Right cardiac atrium (tissue), 5 donors: ENCODE measurements at places on chromosomes 2 and 18. TPM values are rescaled to one million over a fixed set of nuclear protein-coding genes. Genes with fewer than 3 reads are reported as not detected.

DNA sequence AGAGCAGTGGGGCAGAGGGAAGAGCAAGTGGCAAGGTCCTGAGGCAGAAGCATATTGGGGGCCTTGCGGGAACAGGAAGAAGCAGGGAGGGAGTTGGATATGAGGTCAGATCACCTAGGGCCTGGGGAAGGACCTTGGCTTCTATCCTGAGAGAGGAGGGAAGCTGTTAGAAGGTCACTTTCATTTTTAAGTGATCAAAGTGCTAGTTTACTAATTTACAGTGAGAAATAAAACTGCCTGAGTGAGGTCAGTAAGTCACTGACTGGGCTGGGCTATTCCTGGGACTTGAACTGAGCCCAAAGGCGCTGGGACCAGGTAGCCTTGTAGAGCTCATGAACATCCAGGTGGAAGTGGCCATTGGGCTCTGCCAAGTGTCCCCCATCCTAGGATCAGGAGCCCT, 76.6 kb upstream of the B3GNT7 start:
- DNase-seq: no peak

DNA sequence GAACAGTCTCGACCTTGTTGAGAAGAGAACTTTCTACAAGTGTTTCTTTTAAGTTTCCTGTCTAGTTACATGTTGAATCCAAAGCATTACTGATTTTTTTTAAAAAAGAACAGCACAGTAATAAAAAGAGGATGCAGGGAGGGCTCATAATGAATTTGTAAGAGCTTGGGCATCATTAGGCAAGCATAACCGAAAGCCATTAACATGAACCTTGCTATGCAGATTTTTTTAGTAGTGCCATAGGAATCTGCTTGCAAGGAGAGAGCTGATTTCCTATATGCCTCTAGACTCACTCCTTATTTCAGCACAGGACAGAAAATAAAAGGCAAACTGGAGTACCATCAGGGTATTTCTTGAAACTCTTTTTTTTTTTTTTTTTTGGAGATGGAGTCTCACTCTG, 5.2 kb downstream of the LRRC30 start:
- no peak for DNase-seq

FLACC1 gene
- total RNA-seq: 6.6 TPM

- DNase-seq: no peak
These were observed 87.5 kb downstream of the POLR1A start for GRCh38 chr2:86017901-86018896.

DNA sequence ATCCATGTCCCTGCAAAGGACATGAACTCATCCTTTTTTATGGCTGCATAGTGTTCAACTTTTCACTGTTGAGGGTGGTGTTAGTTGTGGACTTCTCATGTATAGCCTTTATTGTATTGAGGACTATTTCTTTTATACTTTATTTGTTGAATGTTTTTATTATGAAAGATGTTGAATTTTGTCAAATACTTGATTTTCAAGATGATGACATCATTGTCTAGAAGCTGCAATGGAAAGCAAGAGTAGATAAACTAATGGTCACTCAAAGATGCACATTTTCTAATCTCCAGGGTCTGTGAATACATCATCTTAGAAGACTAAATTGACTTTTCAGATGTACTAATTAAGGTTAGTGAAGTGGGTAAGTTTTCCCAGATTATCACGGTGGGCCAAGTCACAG, 1117.0 kb downstream of the DSC3 start:
- no peak for DNase-seq

DNA sequence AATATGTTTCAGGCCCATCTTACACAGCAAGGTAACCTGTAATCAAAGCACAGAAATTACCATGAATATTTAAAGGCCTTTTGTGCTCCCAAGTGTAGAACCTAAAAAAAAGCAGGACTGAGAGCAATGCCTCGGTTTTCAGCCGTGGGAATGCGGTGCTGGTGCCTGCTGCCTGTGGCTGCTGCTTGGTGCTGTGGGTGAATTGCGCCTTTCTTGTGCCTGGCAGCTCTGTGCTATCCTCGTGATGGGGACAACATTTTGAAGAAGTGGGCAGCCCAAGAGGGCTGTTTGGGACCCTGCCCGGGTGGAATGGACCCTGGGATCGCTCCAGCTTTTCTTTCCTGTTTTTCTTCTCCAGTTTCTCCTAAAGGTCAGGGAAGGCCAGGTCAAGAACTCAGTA, 91.2 kb downstream of the ASAP2 start:
- DNase-seq: no peak

DNA sequence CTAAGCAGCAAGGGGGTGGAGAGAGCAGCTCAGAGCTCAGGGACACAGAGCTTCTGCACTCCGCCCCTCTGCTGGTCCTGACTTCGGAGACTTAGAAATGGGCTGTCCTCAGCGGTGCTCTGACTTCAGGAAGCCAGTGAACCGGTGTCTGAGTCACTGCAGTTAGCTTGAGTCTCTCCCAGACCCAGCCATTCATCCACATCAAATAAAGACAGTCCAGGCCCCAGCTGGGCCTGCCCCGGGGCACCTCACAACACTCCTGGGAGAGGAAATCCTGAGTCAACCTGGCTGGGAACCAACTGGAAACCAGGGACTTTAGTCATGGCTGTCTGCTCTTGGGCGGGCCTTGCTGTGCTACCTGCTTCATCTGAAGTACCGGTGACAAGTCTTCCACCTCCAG, 5.4 kb upstream of the ITGB6 start:
- no peak for DNase-seq

WDR12 gene
- total RNA-seq: 39.7 TPM

DNA sequence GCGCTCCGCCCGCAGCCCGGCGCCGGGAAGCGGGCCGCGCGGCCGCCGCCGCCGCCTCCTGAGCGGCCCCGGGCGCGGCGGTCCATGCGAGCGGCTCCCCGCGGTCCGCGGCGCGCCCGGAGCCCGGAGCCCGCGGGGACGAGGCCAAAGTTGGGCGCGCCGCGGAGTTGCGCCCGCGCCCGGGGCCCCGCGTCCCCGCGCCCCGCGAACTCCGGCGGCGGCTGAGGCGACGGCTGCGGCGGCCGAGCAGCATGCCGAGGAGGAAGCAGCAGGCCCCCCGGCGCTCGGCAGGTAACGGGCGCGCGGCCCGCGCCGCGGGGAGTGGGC, 992 bp downstream of the TSHZ1 start:
- no peak for DNase-seq

DNA sequence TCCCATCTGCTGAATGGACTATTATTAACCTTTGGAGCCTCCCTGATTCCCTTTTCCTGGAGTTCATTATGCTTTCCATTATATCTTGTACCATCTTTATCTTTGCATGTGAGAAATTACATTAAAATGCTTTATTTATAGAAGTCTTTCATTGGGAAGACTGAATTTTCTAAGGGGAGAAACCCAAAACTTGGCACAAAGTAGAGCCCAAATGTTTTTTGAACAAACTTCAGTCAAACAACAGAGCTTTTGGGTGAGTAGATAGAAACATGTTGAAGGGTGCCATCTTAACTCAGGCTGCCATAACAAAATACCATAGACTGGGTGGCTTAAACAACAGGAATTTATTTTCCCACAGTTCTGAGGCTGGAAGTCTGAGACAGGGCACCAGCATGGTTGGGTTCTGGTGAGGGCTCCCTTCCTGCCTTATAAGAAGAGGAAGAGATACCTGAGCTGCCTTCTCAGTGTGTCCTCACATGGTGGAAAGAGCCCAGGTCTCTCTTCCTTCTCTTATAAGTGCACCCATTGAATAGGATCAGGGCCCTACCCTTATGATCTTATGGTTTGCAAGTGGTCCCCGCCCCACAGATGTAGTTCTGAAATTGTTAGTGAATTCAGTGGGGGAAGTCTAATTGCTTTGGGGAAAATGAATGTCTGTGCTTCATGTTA, 19.2 kb downstream of the RALB start:
- DNase-seq: no peak

DNAJC5G gene
- total RNA-seq: 1.3 TPM

- no peak for DNase-seq
These were observed 36.6 kb upstream of the PRLH start for GRCh38 chr2:237529452-237530402.

GRCh38 chr18:63164396-63164795, 155.2 kb downstream of the BCL2 start:
- no peak for DNase-seq

TUBA3E gene
- 2.8 TPM for total RNA-seq

DNA sequence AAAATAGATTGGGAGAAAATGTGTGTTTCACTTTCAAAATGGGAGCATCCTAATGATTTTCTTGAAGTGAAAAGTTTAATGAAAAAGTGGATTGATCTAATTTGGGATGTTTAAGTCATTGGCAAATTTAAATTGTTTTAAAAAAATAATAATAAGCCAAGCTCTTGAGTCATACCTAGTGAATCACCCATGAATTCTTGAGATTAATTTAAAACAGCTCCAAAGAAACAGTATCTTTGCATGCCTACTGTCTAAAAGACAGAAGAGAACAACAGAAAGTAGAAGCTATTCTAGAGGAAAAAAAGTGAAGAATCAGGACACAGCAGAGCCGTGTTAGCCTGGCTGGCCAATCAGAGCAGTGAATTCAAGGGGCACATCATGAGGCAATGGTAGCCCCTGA, 7.7 kb downstream of the ACVR1C start:
- DNase-seq: no peak

DNA sequence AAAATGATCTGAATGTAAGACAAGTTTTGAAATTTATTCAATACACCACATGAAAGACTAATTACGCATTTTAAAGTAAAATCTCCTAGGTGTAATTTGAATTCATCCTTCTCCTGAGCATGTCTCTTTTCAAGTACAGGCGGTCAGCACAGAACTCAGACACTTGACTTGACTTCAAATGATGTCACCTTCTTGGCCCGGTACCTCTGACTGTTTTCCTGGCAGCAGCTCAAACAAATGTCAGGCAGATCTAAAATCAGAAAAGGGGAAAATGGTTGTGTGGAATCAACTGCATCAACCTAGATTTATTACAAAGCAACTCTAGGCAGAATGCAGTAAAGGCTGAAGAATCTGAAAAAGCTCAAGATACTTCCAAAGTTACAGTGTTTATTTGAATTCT, 11.4 kb upstream of the PROKR1 start:
- no peak for DNase-seq

DNA sequence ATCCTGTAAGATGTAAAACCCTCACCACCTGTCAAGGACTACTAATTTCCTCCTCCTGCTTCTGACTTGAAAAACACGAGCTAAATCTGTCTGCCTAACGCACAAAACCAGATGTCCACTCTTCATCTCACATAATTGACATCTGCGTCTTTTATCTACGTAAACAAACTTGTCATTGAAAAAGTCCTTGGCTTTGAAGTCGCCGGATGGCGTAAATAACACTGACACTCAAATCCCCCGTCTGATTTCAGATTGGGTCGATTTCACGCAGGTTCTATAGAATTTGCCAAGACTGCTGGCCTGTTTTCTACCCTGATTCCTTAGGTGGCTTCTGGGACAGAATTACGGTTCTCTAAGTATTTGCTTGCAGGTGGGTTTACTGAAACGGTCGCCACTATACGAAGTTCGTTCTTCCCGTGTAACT, 539 bp upstream of the MOB4 start:
- no peak for DNase-seq

GRCh38 chr2:119250718-119251290, 27.2 kb downstream of the STEAP3 start:
- DNase-seq: no peak

ARHGAP15 gene
- 8.4 TPM for total RNA-seq

DNA sequence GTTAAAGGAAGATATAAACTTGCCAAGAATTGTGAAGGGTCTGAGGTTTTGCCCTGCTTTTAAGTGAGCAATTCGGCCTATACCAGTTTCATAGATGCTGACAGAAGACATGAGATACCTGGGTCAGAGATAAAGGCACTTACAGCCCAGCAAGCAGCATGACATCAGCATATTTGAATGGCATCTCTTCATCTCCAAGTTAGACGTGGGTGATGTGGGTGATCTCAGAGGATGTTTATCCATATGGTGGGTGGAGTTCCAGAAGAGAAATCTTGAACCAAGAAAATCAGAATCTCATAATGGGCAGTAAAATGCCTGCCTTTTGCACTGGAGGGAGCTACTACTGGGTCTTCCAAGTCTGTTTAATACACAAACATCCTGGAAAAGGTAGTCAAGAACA, 44.7 kb downstream of the GYPC start:
- no peak for DNase-seq

GCKR gene
- 0.59 TPM for total RNA-seq

FZD7 gene
- 15.2 TPM for total RNA-seq

LYPD6 gene
- total RNA-seq: 0.56 TPM

LRP2 gene
- total RNA-seq: 0.42 TPM

DNA sequence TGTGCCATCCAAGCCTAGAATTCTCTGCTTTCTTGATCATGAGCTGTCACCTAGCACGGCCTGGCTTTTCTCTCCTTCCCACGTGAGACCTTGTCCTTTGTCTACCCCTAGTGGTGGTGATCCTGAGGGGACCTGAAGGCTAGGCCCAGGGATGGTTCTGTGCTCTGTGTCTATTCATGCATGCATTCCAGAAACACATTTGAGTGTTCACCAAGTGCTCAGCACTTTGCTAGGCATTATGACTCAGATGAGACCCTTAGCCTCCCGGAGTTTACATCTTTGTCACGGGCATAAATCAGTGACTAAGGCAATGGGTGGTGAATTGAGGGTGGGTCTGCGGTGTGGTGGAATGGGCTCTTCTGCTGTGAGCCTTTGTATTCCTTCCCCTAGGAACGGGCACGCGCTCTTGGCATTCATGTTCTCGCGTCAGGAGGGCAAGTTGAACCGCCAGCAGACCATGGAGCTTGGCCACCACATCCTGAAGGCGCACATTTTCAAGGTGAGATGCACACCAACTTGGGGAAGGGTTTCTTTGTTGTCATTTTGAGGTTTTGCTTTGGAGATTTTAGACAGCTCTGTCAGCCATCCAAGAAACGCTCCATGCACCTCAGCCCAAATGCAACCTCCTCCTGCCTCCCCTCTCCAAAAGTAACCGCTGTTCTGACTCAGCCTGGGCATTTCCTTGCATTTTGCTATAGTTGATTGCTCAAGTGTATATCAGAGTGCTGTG, 100.9 kb downstream of the WDSUB1 start:
- no peak for DNase-seq

- no peak for DNase-seq
These were observed 134.3 kb upstream of the UNC80 start for GRCh38 chr2:209637293-209637692.

- no peak for DNase-seq
These were observed 28.1 kb upstream of the CHST9 start for GRCh38 chr18:27213123-27213717.

SAG gene
- total RNA-seq: not detected

- DNase-seq: no peak
These were observed 174.0 kb downstream of the ARL4C start for GRCh38 chr2:234322766-234323465.

STPG4 gene
- not detected for total RNA-seq

GRCh38 chr2:108106731-108107130, 120.4 kb downstream of the SLC5A7 start:
- DNase-seq: no peak

DNA sequence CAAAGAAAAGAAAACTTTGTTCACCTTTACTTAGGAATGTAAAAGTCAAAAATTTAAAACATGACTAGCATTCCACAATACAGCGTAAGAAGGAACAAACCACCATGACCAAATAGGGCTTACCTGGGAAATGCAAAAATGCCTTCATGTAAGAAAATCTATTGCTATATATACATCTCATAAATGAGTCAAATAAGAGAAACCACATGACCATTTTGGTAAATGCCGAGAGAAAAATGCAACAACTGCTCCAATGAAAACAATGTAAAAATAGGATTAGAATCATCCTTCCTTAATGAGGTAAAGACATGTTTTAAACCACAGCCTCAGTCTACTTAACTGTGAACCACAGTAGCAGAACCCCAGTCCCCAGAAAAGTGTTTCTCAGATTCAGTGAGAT, 49.4 kb downstream of the TGOLN2 start:
- no peak for DNase-seq

GRCh38 chr2:241007880-241008710, 9.7 kb downstream of the SNED1 start:
- DNase-seq: no peak
